ENCODE measurements at places on chromosomes 12 and 14.

- no peak for DNase-seq
Measured at GRCh38 chr12:102811110-102811737, 105.8 kb downstream of the PAH start.

- DNase-seq = no peak
Measured at GRCh38 chr14:75493592-75494087, 28.6 kb upstream of the BATF start.

DNA sequence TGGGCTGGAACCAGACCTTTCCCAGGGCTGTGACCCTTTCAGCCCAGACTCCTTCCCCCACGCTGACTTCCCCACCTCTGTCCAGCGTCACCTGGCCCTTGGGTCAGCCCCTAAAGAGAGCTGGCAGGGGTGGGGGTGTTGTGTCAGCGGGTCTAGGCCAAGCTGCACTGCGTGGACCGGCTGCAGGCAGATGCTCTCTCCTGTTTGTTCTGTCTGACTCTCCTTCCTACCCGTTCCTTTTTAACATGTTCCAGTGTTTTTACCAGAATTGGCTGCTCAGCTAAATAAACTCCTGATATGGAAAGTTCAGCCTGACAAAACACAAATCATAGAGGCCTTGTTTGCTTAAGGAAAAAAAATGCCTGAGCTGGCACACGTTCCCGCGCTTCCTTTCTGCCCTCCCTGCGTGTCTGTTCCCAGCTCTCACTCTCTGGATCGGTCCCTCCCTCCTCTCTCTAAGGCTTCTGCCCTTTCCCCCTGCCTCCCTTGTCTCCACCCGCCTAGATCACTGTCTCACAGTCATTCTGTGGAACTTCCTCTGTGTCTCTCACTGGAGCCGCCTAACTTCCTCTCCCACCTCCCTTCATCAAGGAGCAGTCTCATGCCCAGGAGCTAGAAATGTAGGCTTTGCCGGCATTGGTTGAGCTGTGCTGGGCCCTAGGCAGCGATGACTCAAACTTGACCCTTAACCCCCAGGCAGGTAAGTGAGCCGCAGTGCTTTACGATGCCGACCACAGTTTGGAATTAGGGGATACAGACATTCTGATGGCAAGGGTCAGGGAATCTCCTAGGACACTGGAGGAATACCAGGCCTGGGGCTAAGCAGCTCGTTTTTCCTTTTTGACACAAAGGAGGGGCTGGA lies 15.5 kb upstream of the MLXIP start:
- DNase-seq = no peak

GRCh38 chr12:88810806-88811205 lies 230.5 kb upstream of the KITLG start:
- DNase-seq = no peak

GRCh38 chr12:53217051-53217930 lies 10.2 kb upstream of the ITGB7 start:
- DNase-seq = no peak

- no peak for DNase-seq
Measured at GRCh38 chr14:78986989-78987388, 816.8 kb downstream of the NRXN3 start.

- DNase-seq = no peak
Measured at GRCh38 chr14:103716091-103716801, 636 bp downstream of the ZFYVE21 start.
